ENCODE measurements at places on chromosomes 12 and 14. TPM values are rescaled to one million over a fixed set of nuclear protein-coding genes. Genes with fewer than 3 reads are reported as not detected.

DNA sequence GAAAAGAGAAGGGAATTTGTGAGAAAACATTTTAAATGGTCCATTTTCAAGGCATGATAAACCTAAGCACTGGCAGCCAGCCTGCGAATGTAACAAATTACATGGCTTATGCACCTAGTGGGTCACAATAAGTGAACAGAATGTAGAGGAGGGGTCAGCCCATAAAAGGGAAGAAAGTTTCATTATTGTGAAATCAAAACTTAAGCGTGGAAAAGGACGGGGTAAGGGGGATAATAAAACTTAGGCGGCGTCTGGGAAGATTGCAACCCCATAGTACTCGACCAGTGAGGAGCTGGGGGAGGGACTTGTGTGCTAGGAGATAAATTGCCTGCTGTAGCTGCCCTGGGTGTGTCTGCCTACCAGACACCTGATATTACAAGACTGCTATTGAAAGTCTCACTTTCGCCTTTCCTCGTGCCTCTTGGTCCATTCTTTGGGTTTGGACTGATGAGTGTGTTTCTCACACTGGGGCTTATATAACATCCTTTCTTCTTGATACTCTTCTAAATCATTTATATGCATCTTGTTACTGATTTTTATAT is 40.6 kb downstream of the ZDHHC17 start:
- H3K27me3 ChIP-seq: no peaks in the 10 kb centered on the region
- no peak overlapping the region for H3K27ac ChIP-seq

- no peaks in the 10 kb centered on the region for H3K4me1 ChIP-seq
- H3K27ac ChIP-seq: no peak overlapping the region
- DNase-seq: no peak
Measured at GRCh38 chr14:85125291-85125670, 404.7 kb upstream of the FLRT2 start.

GRCh38 chr14:78664841-78665240 is 494.7 kb downstream of the NRXN3 start:
- no peak for DNase-seq
- no peaks in the 10 kb centered on the region for H3K36me3 ChIP-seq
- H3K27me3 ChIP-seq: no peaks in the 10 kb centered on the region
- no peaks in the 10 kb centered on the region for H3K4me1 ChIP-seq
- H3K27ac ChIP-seq: no peak overlapping the region

- no peaks in the 10 kb centered on the region for H3K36me3 ChIP-seq
- DNase-seq: no peak
- no peaks in the 10 kb centered on the region for H3K27me3 ChIP-seq
- no peak overlapping the region for H3K4me3 ChIP-seq
- peaks cover 34% of the 10 kb centered on the region for H3K4me1 ChIP-seq
- H3K27ac ChIP-seq: no peak overlapping the region
Measured at GRCh38 chr14:89625731-89626232, 208.7 kb upstream of the FOXN3 start.

GRCh38 chr12:47652521-47653234 is 53.2 kb downstream of the RPAP3 start:
- H3K27ac ChIP-seq: no peak overlapping the region
- no peaks in the 10 kb centered on the region for H3K4me1 ChIP-seq
- H3K4me3 ChIP-seq: no peak overlapping the region
- H3K36me3 ChIP-seq: no peaks in the 10 kb centered on the region
- DNase-seq: no peak

- DNase-seq: no peak
- H3K4me1 ChIP-seq: peaks cover 10% of the 10 kb centered on the region
- no peak within 1 kb of the TSS for H3K27ac ChIP-seq
- no peaks in the 10 kb centered on the region for H3K36me3 ChIP-seq
- peak within 1 kb of the TSS; percentile 46 for H3K4me3 ChIP-seq
Measured at GRCh38 chr12:57611108-57611826, at the start of gene ARHGEF25. Gene ARHGEF25, plus strand, starts transcription at chr12:57611435. Its CDS starts 460 bp downstream, at chr12:57611895.

Gene SOAT2
- 0.48 TPM for total RNA-seq

Gene TAS2R14
- total RNA-seq: 0.95 TPM

- no peaks in the 10 kb centered on the region for H3K27me3 ChIP-seq
- no peak for DNase-seq
- no peaks in the 10 kb centered on the region for H3K36me3 ChIP-seq
- no peak overlapping the region for H3K4me3 ChIP-seq
- H3K27ac ChIP-seq: no peak overlapping the region
- H3K4me1 ChIP-seq: no peaks in the 10 kb centered on the region
Measured at GRCh38 chr12:99619389-99620158, 28.0 kb upstream of the GARIN6 start.

DNA sequence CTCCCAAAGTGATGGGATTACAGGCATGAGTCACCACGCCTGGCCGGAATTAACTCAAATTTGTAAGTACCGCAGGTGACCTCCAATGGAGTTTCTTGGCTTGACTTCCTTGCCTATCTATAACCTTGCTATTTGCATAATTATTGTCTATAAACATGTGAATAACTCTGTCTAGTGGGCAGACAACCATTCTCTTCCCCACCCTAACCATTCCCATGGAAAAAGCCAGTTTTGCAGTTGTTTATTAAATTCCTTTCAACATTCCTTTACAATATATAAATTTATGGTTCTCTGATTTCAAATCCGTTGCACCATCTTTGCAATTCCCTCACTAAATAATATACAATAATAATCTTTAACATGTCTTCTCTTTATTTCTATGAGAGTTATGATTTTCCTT is 61.0 kb upstream of the ZDHHC17 start:
- H3K27me3 ChIP-seq: no peaks in the 10 kb centered on the region
- H3K4me1 ChIP-seq: no peaks in the 10 kb centered on the region
- no peak overlapping the region for H3K4me3 ChIP-seq
- no peak overlapping the region for H3K27ac ChIP-seq
- DNase-seq: no peak

DNA sequence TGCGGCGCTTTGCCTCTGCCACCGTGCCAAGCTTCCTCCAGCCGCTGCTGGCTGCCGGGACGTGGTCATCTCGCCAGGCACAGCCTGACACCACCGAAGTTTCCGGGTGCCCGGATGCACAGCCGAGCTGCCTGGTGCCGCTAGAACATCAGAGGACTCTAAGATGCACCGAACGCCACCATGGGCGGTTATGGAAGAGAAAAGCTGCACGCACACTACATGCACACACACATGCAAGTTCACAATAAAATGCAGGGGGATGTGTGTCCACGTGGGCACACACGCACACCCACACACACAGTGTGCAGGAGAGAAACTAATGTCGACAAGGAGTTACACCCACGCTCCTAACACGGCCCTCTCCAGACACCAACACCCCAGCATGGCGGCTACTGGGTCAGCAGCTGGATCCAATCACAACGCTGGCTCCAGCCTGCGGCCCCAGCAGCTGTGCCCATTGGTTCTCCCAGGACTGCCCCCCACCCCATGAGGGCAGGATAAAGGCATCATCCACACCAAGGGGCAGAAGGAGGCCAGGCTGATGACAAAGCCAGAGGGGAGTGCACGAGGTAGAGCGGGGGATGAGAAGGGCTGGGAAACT is 82.7 kb downstream of the BCL11B start:
- peaks cover 97% of the 10 kb centered on the region for H3K4me1 ChIP-seq
- H3K27me3 ChIP-seq: no peaks in the 10 kb centered on the region
- peak overlapping the region; percentile 54 for H3K4me3 ChIP-seq
- H3K36me3 ChIP-seq: no peaks in the 10 kb centered on the region

DNA sequence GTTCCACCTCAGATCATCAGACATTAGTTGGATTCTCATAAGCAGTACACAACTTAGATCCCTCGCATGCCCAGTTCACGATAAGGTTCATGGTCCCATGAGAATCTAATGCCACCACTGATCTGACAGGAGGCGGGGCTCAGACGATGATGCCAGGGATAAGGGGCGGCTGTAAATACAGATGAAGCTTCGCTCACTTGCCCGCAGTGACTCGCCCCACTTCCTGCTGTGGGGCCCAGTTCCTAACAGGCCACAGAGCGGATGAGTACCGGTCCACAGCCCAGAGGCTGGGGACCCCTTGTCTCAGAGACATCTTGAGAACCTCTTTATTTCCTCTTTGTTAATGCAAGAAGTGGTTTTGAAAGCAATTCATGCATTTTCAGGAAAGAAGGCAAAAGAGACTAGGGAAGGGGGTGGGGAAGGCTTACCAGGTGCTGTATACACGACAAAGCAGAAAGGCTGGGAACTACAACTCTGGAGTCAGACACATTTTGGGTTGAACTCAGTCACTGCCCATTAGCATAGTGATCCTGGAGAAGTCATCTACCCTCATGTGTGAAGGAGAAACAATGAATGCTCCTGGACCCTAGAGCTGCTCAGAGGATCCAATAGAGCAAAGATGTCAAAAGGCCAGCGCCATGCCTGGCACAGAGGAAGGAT is 68.7 kb downstream of the EID3 start:
- no peak for DNase-seq

GRCh38 chr12:46401662-46402061 is 29.1 kb upstream of the SLC38A2 start:
- H3K4me1 ChIP-seq: peaks cover 9% of the 10 kb centered on the region
- no peaks in the 10 kb centered on the region for H3K36me3 ChIP-seq
- no peak for DNase-seq
- H3K27ac ChIP-seq: no peak overlapping the region

DNA sequence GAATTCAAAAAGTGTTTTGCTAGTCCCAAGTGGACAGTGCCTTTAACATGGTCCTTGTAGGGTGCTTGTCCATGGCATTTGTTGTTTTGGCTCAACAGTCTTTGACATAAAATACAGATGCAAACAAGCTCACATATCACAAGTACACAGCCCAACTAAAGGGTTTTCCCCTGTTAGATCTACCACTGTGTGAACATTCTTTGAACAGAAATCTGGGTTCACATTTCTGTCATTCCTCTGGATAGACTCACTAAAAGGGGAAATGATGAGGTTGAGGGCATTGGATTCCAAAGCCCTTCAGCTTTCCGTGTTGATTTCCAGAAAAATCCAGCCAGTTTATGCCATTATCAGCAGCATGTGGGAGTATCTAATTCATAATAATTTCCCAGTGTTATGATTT is 54.1 kb downstream of the EP400 start:
- no peaks in the 10 kb centered on the region for H3K4me1 ChIP-seq
- H3K4me3 ChIP-seq: no peak overlapping the region
- H3K27ac ChIP-seq: no peak overlapping the region
- H3K36me3 ChIP-seq: peaks cover 28% of the 10 kb centered on the region
- no peaks in the 10 kb centered on the region for H3K27me3 ChIP-seq

Gene ABCD2
- total RNA-seq: 4.5 TPM

GRCh38 chr14:100222224-100223093 is 16.5 kb upstream of the YY1 start:
- H3K4me3 ChIP-seq: peak overlapping the region; percentile 80
- no peaks in the 10 kb centered on the region for H3K27me3 ChIP-seq
- H3K27ac ChIP-seq: peak overlapping the region; percentile 49
- H3K36me3 ChIP-seq: no peaks in the 10 kb centered on the region
- H3K4me1 ChIP-seq: peaks cover 47% of the 10 kb centered on the region

GRCh38 chr12:1422604-1423315 is 171.6 kb downstream of the FBXL14 start:
- H3K27me3 ChIP-seq: no peaks in the 10 kb centered on the region
- DNase-seq: no peak
- H3K27ac ChIP-seq: no peak overlapping the region
- no peaks in the 10 kb centered on the region for H3K36me3 ChIP-seq
- H3K4me1 ChIP-seq: no peaks in the 10 kb centered on the region

Data from CD8-positive, alpha-beta memory T cell (primary cell).